WERI-Rb-1 (cell line): ENCODE measurements at places on chromosomes 1 and 21.

DNA sequence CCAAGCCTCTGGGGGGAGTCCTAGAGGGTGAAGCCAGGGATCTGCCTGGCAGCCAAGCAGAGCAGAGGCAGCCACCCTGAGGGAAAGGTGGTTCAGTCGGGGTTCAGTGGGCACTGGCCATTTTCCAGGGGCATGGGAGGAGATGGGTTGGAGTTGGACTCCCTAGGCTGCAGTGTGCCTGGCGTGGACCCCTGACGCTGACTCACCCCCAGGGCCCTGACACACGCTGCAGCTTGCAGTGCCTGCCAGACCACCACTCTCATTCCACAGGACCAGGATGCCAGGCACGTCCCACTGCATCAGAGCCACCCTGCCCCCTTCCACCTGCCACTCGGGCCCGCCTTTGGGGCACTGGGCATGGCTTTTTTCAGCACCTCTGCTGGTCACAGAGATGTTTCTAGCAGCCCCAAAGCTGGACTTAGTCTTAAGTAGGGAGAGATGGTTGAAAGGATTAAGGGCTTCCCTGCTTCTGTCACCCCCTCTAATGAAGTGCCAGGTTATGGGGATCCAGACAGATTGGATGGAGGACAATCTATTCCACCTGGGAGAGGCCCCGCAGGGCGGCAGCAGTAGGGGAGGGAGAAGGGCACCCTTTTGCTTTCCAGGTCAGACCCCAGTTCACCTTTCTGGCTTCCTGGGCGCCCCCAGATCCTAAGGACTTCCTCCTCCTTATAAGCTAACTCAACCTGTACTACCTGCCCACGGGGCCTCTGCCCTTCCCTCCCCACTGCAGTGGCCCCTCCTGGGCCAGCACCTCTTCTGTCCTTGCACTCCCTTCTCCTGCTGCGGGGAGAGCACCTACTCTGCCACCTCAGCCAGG, 1.6 kb downstream of the SYT2 start:
- DNase-seq, result peak; percentile 66

DNA sequence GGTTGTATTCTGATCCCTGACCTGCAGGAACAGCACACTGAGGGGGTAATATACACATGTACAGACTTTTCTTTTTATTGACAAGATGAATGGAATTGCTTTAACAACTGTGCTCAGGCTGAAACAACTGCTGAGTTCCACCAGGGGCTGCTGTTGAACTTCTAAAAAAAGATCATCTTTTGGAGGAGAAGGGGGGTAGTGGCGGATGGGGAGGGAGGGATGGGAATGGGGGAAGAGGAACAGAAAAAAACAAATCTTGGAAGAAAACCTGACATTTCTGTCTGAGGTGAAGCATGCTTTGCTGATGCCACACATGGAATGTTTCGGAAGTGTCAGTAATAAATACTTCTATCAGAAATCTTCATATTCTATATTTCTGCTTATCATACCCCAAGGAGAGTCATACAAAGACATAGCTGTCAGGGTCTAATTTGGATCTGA, 75.0 kb downstream of the RWDD3 start:
- peak; percentile 51 for DNase-seq

GRCh38 chr1:204806943-204807687, 63.5 kb upstream of the NFASC start:
- peak; percentile 99 for DNase-seq

- no peak for DNase-seq
These were observed 210.1 kb downstream of the FGGY start for GRCh38 chr1:59506952-59507351.

DNA sequence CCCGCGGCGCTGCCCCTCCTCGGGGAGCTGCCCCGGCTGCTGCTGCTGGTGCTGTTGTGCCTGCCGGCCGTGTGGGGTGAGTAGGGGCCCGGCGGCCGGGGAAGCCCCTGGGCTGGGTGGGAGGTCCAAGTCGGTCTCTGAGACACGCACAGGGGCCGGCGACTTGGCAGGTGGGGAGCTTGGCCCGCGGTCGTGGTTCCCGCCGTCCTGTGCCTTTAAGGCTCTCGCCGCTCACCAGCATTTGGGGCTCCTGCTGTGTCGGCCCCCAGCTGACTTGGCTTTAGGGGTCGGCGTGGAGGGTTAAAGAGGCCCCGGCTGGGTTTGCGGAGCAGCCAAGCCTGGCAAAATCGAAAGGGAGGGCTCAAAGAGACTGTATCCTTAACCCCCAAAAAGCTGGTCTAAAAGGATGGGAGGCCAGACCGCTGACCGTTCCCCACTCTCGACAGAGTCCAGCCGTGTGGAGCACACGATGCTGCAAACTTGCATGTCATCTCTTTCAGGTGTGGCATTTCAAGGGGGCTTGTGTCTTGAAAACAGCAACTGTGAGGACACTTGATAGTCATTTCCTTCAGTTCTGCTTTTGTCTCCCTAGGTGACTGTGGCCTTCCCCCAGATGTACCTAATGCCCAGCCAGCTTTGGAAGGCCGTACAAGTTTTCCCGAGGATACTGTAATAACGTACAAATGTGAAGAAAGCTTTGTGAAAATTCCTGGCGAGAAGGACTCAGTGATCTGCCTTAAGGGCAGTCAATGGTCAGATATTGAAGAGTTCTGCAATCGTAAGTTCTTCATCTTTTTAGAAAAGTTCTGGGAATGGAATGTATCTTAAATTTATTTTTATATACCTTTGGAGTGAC, 540 bp downstream of the CD55 start:
- no peak for DNase-seq

DNA sequence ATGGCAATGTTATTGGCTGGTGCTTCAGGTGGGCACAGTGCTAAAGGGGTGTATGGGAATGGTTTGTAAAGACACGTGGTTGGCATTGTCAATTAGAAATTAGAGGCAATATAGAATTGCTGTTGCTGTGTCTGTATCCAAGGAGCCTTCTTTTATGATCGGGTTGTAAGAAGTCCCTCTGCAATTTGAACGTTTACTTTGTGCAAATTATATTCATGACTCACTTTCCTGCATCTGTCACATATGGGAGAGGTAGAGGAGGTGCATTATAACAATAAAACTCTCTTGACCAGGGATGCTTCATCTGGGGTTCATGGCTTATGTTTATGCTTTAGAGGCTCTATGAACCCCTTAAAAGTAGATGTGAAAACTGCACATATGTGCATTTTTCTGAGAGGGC, 130.4 kb upstream of the DNAH14 start:
- DNase-seq, result no peak

GRCh38 chr1:212432661-212433576, at the start of gene NENF:
NENF (plus strand) TSS chr1:212432920; CDS start chr1:212432944, 24 bp downstream.
- peak; percentile 76 for DNase-seq

GRCh38 chr1:212118167-212118871, 82.8 kb downstream of the DTL start:
- DNase-seq, result no peak

DNA sequence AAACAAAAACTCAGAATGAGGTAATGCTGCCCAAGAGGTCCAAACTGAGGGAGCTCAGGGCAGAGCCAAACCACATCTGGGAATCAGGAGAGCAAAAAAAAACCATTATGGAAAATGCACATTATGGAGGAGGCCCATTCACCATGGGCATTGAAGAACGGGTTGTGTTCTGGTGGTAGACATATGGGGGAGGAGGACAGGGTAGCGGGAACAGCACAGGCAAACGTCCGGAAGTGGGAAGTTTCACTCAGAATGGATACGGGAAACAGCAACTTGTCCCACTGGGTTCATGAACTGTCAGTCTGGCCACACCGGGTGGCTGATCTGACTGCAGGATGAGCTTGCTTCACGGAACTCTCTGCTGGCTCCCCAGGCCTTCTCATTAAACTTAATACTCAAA, 139.7 kb downstream of the RRAGC start:
- DNase-seq, result no peak

DNA sequence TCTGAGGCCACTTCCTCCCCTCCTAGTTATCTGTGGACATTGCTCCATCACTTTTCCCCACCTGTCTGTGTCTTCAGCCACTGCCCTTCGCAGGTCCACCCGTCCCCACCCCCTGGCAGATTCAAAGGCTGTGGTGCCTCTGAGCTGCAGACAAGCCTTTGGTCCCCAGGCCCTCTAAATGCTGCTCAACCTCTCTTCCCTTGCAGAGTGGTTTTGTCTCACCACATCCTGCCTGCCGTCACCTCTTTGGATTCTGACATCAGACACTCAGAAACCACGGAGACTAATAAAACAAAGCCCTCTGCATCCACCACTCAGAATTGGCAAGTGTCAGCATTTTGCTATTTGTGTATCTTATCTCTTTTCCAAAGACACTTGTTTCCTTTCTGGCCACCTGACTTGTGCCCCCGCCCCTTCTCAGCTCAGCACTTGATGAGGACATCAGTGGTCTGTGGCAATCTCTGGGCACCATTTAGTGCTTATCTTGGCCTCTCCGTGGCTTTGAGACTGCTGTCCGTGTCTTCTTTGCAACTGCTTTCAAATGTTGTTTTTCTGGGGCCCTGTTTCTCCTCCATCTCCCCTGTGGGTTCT, 7.7 kb downstream of the CNIH3 start:
- no peak for DNase-seq

GRCh38 chr1:41243079-41243385, 926 bp upstream of the SCMH1 start:
- peak; percentile 89 for DNase-seq

DNA sequence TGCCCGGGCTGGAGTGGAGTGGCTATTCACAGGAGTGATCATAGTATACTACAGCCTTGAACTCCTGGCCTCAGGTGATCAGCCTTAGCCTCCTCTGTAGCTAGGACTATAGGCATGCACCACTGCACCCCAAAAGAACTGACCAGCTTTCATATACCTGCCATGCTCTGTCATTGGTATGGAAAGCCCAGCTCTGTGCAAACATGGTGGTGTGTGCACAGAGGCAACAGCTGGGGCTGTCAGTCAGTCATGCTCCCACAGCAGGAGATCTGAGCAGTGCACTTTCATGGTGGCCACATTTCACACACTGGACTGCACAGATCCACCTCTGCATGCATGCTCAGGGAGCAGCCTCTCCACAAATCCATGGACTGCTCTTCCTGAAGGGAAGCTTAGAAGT, 8.8 kb upstream of the JAK1 start:
- no peak for DNase-seq

DNA sequence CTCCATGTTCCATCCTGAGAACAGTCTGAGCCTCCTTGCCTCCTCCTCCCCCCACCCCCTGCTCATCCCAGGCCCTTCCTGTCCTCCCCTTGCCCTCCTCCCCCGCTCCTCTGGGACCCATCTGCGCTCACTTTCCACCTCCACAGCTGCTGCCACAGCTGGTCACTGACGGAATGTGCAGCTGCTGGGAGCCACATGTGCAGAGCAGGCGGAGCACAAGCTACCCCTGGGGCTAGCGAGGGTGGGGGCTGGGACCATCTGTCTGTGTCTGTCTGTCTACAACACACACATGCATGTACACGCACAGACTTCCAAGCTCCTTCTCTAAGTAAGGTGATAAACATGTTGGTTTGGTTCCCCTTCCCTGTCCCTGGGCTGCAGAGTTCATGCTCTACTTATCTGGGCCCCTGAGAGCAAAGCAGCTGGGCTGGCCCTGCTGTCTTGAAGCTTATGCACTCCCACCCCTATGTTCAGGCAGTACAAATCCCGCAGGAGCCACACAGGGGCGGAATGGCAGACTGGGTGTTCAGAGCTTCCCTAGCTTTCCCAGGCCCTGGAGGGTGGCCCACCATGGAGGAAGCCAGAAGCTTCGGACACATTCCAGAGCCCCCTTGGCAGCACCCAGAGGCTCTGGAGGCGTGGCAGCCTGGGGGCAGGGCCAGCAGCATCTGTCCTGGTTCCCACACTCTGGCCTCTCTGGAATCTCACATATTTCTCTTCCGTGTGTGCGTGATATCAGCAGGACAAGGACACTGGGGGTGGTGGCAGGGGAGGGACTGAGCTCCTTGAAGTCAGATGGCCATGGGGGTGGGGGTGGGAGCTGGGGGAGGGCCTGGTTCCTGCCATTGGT, 7.0 kb upstream of the HEYL start:
- DNase-seq, result peak; percentile 82

DNA sequence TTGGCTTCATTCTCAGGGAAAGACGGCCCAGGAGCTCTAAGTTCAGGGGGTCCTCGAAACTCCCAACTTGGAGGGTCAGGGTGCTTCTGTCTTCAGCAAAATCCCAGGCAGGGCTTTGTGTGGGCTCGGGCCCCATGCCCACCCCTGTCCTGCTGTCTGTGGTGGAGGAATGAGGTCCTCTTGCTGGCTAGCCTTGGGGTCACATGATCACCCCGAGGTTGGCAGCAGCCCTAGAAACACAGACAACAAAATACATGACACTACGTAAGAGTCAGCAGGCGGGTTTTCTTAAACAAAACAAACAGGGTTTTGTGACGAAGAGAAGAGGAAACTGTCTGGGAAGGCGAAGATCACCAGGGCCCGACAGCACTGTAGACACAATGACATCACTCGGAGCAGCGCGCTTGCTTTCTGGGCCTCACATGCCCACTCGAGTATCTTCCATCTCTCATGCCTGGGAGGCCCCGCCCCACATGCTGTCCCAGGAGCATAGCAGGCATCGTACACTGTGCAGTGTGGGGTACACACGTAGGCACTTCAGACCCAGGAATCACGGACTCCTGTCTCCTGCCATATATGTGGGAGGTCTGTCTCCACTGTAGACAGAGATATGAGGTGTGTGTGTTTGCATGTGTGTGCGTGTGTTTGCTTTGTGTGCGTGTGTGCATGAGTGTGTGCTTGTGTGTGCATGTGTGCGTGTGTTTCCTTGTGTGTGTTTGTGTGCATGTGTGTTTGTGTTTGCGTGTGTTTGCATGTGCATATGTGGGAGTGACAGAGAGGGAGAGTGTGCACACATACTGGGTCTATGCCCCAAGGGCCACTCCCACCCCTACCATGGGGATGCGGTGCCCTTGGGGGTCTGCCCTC, 94.7 kb downstream of the SIK1 start:
- DNase-seq, result no peak

GRCh38 chr1:14516974-14517840, 81.3 kb upstream of the KAZN start:
- no peak for DNase-seq

DNA sequence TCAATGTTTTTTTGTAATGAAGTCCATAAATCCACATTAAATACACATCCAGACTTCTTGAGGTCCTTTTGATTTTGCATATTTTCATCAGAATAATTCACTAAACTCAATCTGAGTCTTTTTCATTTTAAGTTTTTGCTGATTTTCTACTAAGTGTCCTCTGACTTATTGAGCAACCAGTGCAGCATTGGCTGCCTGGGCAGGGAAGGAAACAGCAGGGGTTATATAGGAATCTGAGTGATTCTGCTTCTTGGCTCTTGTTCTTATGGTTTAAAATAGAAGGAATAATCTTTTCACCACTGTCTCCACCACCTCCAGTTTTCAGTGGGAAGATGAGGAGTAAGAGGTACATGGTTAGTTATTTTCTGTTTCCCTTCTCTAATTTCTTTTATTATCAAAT, 88.4 kb downstream of the ST6GALNAC5 start:
- DNase-seq, result no peak

- DNase-seq, result no peak
These were observed 349.4 kb downstream of the DUSP10 start for GRCh38 chr1:221392453-221392852.

- peak; percentile 42 for DNase-seq
These were observed 1695.3 kb downstream of the BRINP3 start for GRCh38 chr1:188782220-188782841.

- no peak for DNase-seq
These were observed 70.1 kb downstream of the TENT5C start for GRCh38 chr1:117675907-117676430.
